CD14-positive monocyte (primary cell): ENCODE measurements at places on chromosomes 6 and 20.

GRCh38 chr20:16664020-16664419 lies 65.8 kb upstream of the SNRPB2 start:
- no peak for DNase-seq

GRCh38 chr6:115947966-115948541 lies 112.6 kb downstream of the FRK start:
- no peak for DNase-seq

DNA sequence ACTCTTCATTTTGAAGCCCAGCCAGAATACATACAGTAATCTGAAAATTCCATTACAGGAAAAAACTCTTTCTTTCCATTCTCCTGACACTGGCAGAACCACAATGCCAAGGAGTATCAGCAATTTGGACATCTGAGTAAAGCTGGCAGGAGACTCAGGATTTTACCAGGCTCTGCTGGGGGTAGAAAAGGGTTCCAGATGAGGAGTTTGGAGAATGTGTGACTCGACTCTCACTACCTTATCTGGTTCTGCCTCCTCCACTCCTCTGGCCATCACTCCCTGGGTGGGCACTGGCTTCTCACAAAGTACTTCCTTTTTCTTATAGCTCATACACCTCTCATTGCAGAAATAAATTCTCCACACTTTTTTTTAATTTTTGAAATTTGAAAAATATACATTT lies 10.6 kb upstream of the WFDC8 start:
- DNase-seq, result no peak

- DNase-seq, result no peak
Measured at GRCh38 chr6:26280407-26280806, 84.6 kb upstream of the BTN3A2 start.
